ENCODE measurements at places on chromosomes 12 and 14. TPM values are rescaled to one million over a fixed set of nuclear protein-coding genes. Genes with fewer than 3 reads are reported as not detected.

VEZT gene
- 132 TPM for total RNA-seq

KRT73 gene
- total RNA-seq, result not detected

GRCh38 chr12:6461401-6462233 is 8.9 kb downstream of the VAMP1 start:
- peaks cover 3% of the 10 kb centered on the region for H3K36me3 ChIP-seq
- H3K4me3 ChIP-seq, result no peak overlapping the region
- DNase-seq, result no peak
- no peak overlapping the region for H3K27ac ChIP-seq

DNA sequence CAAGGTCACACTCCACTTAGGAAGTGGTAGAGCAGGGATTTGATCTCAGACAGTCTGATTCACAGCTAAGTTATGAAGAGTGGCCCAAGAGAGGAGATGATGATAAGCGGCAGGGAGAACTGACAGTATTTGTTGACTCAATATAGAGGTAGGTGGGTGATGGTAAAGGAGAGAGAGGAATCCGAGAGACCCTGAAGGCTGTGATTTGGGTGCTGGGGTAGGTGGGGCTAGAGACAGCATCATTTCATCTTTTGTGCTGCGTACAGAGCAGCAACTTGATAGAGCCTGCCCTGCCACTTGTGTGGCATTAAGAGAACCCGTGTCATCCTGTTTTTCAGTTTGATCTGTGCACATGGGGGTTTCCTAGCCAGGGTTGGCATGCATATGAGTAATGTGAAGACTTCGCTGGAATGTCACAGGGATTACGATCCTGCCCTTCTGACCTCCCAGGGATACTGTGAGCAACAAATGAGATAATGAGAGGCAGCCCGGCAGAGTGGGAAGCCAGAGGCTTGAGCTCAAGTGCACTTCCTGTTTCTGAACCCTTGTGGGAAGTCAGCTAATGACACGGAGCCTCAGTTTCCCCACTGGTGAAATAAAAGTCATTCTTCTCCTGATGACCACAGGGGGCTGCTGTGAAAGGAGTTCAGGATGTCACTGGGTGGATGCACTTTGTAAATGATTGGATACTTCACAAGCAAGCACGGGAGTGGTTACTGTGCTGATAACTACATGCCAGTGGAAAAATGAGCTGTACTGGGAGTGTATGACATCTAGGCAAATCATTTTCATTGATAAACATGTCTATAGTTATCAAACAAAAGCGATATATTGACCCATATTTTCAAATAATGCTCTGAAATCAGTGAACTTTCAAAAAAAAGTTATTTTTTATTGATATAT is 59.5 kb upstream of the IGF1 start:
- no peak overlapping the region for H3K4me3 ChIP-seq
- H3K27ac ChIP-seq, result no peak overlapping the region
- peaks cover 1% of the 10 kb centered on the region for H3K4me1 ChIP-seq
- H3K36me3 ChIP-seq, result no peaks in the 10 kb centered on the region

- H3K4me3 ChIP-seq, result no peak overlapping the region
- H3K4me1 ChIP-seq, result no peaks in the 10 kb centered on the region
- peaks cover 100% of the 10 kb centered on the region for H3K27me3 ChIP-seq
- no peak overlapping the region for H3K27ac ChIP-seq
- no peak for DNase-seq
- H3K36me3 ChIP-seq, result no peaks in the 10 kb centered on the region
Observed at GRCh38 chr12:53967421-53967925, 5.5 kb upstream of the HOXC11 start.

DNA sequence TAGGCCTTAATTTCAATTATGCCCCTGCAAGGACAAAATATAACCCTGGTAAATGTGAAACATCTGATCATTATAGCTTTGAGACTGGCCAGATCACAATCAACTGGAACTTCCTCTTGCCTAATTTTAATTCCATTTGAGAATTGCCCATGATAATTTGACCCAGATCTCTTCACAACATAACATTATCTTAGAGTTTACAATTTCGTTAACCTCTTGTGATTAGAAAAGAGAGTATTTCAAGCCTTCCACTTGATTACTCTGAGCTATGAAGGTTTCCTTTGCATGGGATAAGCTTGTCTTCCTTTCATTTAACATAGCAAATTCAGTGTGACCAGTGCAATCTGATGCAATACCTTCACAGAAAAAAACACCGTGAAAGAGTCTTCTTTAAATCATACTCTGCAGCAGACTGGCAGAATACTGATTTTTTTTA is 143.6 kb downstream of the DUSP6 start:
- no peak overlapping the region for H3K4me3 ChIP-seq
- DNase-seq, result no peak
- H3K4me1 ChIP-seq, result peaks cover 22% of the 10 kb centered on the region
- H3K36me3 ChIP-seq, result no peaks in the 10 kb centered on the region
- H3K27me3 ChIP-seq, result no peaks in the 10 kb centered on the region

Data from progenitor cell of endocrine pancreas (in vitro differentiated cells).